ENCODE measurements at places on chromosomes 4 and X.

- DNase-seq, result no peak
These were observed 223.8 kb upstream of the MAGEC2 start for GRCh38 chrX:142428916-142429315.

DNA sequence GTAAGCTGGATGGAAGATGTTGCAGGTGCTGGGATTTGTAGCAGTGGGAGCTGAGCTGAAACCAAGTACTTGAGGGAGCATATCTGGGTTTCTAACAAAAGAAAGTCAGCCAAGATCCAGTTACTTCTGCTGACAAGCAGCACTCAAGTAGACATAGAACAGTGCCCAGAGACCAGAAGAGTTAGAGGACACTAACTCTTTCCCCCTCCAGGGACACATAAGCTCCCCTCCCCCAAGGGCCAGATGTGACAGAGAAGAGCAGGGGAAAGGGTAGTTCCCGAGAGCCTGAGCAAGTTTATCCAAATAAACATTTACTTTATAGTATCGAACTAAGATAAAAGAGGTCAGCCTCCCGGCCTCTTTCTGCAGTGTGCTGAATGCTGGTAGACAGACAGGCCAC, 12.2 kb downstream of the TRPC3 start:
- no peak for DNase-seq

- no peak for DNase-seq
These were observed 177.8 kb downstream of the NPFFR2 start for GRCh38 chr4:72209600-72209999.

- no peak for DNase-seq
These were observed 100.3 kb downstream of the FAM53A start for GRCh38 chr4:1583859-1584258.

- no peak for DNase-seq
These were observed 30.1 kb downstream of the P2RY8 start for GRCh38 chrX:1506916-1507315.

GRCh38 chrX:23134136-23134535, 134.4 kb downstream of the DDX53 start:
- no peak for DNase-seq

DNA sequence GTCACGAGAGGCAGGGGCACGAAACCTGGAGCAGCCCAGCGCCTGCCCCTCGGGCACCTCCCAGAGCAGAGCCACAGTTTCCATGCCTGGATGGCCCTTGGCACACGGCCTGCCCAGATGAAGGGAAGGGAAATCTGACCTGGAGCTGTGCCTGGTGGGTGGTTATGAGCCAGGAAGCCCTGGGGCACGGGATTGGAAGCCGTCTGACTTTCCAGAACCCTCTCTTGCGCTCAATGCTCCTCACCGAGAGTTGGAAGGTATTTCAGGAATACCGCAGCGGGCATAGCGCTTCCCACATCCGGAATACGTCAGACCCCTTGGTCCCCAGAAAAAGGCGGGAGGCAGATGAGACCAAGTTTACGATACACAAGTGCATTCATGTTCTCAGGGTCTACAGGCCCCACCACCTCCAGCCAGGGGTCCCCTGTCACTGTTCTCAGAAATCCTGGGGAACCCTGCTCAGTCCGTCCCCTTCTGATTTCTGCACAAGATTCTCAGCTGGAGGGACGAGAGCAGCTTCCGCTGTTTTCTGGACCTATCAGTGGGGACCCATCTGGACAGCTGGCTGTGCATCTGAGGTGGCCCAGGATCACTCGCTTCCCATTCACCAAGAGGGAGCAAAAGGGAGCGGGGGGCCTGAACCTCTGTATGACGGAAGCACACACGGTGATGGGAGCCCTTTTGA, 172.9 kb downstream of the AFAP1 start:
- no peak for DNase-seq

DNA sequence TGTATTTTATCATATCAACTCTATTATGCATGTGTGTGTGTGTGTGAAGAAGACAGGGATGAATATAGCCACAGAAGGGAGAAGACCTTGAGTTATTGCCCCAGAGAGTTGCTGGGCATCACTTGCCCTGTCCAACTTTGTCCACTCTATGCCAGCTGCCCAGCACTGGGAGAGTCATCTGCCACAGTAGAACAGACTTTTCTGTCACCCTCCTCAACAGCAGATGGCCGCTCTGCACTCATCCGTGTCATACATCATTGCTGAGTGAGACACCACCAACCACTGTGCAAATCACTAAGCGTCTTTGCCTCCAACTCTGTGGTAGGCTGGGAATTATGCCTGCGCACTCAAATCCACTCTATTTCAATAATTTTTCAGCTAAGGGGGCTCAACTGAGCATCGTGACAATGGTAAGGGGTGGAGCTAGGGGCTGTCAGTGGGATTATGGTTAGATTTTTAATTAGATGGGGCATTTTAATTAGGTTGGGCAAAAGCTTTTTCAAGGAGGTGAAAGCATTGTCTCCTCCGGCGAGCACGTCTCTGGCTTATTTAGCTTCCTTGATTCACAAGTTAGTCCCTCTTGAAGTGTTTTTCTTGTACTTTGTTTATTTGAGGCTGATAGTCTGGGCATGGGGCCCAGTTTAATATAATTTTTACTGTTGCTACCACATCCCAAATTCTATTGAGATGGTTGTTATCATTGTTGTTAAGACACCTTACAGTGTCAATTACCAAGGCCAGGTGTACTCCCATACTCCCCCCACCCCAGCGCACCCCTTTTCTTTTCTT, 100.1 kb upstream of the KLF3 start:
- peak; percentile 54 for DNase-seq

GRCh38 chr4:138910914-138911336, 104.7 kb upstream of the NOCT start:
- peak; percentile 32 for DNase-seq

GRCh38 chr4:182289809-182290208, 46.6 kb downstream of the TENM3 start:
- no peak for DNase-seq

DNA sequence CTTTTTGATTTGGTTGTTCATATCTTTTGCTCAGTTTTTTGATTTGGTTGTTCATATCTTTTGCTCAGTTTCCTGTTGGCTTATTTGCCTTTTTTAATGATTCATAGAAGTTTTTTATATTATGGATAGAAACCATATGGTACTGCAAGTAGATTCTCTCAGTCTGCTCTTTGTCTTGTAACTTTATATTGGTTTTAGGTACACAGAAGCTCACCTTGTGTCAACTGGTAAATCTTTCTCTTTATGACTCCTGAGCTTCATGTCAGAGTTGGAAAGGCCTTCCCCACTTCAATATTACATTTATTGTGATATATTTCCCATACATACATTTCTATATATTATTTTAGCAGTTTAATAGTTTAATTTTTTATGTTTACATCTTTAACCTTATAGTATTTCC, 8.2 kb upstream of the VGLL1 start:
- no peak for DNase-seq

DNA sequence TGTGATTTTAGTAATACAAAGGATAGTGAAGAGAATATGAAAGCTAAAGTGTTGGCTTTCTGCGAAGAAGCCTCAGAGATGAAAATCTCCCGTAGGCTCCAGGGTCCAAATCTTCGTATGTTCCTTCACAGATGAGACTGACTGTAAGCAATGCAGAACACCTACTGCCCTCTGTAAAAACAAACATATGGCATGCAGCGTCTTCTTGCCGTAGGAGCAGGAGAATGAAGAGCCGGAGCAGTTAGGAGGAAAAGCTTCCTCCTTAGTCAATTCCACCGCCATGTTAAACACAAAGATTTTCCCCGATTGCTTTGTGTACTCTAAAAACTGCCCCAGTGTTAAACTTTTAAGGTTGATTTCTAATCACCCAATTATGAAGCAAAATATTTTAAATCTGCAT, 22.5 kb downstream of the RWDD4 start:
- peak; percentile 31 for DNase-seq

Measured in NCI-H2171 treated with DMSO at 0.1 percent for 48 hours (cell line).